ENCODE measurements at places on chromosomes 6 and 20. TPM values are rescaled to one million over a fixed set of nuclear protein-coding genes. Genes with fewer than 3 reads are reported as not detected.

The POM121L2 gene
- not detected for total RNA-seq

The MUC22 gene
- total RNA-seq = not detected

The DEFB112 gene
- not detected for total RNA-seq

DNA sequence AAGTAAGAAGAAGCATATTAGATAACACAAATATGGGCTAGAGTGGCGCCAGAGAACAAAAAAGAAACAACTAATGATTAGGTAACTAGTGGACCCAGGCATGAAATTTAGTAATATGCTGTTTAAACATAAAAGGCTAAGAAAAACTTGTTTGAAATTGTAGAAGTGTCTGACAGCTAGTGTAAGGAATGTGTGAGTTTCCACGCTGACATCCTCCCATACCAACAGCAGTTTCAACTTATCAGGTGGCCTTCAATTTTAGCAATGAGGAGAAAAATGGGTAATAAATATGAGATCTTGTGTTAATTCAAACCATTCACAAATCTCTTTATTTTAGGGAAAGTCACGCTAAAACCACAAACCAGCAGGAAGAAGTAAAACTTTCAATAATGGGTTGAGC lies 440.2 kb upstream of the FLRT3 start:
- H3K36me3 ChIP-seq = no peaks in the 10 kb centered on the region
- H3K4me3 ChIP-seq = no peak overlapping the region
- no peaks in the 10 kb centered on the region for H3K27me3 ChIP-seq
- no peak overlapping the region for H3K27ac ChIP-seq
- no peak for DNase-seq

DNA sequence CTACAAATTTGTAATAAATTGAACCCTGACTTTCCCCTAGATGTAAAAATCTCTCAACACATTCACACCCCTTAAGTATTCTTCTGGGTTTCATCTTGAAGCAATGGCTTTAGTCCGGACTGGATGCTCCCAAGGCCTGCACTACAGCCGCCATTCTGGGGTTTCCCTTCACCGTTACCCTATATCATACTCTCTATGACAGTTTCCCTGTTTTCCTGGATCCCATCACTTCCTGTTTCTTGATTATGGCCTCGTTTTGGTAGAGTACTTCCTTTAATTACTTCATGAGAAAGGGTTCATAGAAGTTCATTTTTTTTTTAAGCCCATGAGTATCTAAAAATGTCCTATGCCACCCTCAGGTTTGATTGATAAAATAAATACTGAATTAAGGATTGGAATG lies 11.7 kb downstream of the FIG4 start:
- H3K4me3 ChIP-seq = no peak overlapping the region
- H3K27ac ChIP-seq = no peak overlapping the region
- no peaks in the 10 kb centered on the region for H3K4me1 ChIP-seq

DNA sequence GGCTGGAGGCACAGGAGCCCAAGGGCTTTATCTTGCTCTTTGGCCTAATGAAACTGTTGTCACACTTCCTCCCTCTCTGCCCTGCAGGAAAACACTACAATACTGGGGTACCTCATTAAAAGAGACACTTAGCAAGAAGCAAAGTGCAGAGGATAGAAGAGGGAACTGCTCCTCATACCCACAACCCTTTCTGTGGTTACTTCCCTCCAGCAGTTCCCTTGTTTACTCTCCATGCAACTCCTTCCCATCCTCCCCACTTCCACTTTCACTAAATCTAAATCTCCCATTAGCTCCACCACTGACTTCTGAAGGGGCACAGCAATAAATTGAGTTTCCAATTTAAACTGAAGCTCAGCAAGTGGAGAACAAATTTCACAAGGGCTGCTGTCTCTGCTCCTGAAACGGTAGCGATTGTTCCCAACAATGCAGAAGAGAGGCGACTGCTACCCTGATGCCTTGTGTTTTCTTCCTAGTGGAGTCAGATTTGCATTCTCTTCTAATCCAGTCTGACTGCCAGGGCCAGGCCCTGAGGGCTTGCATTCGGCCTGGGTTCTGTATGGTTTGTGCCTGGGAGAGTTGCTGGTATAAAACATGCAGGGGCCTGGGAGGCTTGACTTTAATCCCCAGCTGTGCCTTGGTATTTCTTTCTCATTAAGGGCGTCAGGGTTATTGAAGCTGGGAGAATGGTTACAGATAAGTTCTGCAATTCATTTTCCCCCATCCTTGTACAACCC lies 454.7 kb downstream of the TFAP2B start:
- no peaks in the 10 kb centered on the region for H3K36me3 ChIP-seq
- no peak for DNase-seq
- no peaks in the 10 kb centered on the region for H3K4me1 ChIP-seq
- no peak overlapping the region for H3K27ac ChIP-seq
- H3K27me3 ChIP-seq = no peaks in the 10 kb centered on the region

- no peak overlapping the region for H3K4me3 ChIP-seq
- H3K27ac ChIP-seq = peak overlapping the region; percentile 86
- DNase-seq = no peak
Observed at GRCh38 chr6:56091159-56091869, 156.1 kb downstream of the COL21A1 start.

DNA sequence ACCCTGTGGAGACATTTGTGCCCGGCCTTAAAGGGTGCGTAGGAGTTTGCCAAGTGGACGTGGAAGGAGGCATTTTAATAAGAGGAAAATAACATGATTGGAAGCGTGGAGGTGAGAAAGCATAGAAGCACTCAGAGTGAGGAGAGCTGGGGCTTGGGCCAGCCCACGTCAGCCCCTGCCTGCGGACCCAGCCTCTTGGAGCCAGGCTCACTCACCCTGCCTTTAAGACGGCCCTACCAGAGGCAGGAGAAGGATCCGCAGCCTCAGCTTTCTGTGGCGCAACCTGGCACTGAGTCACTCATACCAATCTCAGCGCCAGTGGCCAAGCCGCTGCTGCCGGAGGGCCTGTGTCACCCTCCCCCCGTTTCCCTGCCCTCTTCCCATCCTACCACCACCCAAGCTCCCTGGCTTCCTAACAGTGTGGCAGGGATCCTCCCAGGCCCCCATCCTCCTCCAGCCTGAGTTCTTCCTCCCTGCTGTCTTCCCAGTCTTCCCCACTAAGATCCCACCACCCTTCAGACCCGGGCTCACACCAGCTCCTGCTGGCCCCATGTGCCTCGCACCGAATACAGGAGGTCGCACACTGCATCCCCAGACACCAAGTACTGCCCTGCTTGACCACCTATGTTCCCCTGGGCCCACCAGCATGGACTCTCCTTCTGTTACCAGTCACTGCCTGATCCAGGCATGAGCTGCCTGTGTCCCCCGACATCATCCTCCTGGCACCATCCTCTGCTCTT lies 285.2 kb downstream of the UST start:
- no peak overlapping the region for H3K4me3 ChIP-seq
- DNase-seq = no peak
- no peaks in the 10 kb centered on the region for H3K36me3 ChIP-seq
- H3K27me3 ChIP-seq = no peaks in the 10 kb centered on the region

GRCh38 chr6:156013155-156013554 lies 557.5 kb upstream of the NOX3 start:
- H3K27me3 ChIP-seq = no peaks in the 10 kb centered on the region
- H3K4me1 ChIP-seq = no peaks in the 10 kb centered on the region
- H3K27ac ChIP-seq = no peak overlapping the region
- H3K36me3 ChIP-seq = no peaks in the 10 kb centered on the region

DNA sequence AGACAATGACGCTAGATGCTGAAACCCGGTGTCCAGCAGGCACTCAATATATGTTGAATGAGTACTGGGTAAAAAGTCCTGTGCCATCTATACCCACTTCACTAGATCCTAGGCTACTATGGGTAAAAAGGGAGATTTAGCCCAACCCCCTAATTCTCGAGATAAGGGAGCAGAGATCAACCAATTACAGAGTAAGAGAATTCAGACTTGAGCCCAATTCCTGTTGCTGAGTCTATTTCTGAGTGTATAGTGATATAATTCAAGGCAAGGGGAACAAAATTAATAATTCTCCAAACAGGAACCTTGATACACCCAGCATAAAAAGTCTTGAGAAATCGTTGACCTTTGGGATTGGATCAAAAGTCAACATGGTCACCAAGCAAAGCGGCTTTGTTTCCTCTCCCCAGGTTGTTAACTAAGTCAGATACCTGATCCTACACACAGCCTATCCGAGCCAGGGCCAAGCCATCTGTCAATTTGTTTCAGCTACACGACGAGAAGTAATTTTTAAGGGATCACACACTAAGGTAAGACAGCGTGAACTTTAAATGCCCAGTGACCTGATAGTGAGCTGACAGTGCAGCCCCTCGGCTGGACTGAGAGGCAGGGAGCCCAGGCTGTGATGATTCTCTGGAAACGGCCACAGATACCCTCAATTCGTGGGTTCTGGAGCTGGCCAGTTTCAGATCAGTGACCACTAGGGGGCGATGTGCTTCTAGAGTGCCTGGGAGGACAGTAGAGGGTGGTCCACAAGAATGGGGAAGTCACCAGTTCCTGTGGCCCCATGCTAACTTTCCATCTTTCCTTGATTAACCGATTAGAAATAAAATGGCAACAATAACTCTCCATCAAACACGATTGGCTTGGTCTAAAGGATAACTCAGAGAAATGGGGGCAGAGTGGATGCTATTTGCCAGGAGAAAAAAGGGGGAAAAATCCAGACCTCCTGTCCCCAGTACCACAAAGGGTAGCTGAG lies 46.2 kb downstream of the SLC22A23 start:
- no peaks in the 10 kb centered on the region for H3K4me1 ChIP-seq
- no peak overlapping the region for H3K4me3 ChIP-seq
- H3K27me3 ChIP-seq = no peaks in the 10 kb centered on the region
- no peaks in the 10 kb centered on the region for H3K36me3 ChIP-seq

Data from ascending aorta (tissue), 2 donors.